ENCODE measurements at places on chromosomes 1 and 21.

DNA sequence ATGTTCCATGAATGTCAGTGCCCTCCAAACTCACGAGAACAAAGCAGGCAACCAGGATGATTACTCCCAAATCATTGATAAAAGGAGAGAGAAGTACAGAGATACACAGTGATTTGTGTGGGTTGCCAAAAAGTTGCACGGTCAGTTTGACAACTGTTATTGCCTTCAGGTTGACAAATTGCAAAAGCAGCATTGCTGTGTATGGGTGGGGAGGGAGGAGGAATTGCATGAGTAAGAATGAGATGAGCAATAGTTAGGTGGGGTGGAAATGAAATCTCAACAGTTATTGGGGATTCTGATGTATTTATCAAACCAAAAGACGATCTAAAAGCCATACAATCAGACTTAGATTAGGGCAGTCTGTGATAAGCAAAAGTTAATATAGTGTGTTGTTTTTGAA, 93.7 kb downstream of the NTMT2 start:
- no peak for DNase-seq

DNA sequence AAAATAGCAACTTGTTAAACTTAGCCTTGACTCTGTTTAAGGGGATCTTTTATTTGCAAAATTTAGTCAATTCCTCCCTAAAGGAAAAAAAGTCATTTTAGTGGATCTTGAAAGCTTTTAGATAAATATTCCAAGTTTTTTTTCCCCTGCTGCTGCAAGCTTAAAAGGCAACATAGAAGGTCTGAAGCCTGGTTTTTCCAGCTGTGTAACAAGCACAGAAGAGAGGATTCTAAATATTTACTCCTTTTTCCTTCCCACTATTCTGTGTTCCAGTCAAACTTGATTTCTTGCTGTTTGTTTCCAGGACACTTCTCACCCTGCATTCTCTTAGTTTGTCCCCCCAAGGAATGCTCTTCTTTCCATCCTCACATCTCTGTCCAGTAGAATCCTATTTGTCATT, 86.7 kb downstream of the NFIA start:
- DNase-seq: no peak

- DNase-seq: no peak
Observed at GRCh38 chr1:85295006-85295431, 18.6 kb upstream of the BCL10 start.

GRCh38 chr1:234525099-234525799, 46.3 kb upstream of the TARBP1 start:
- no peak for DNase-seq
